Kidney epithelial cell (primary cell): ENCODE measurements at places on chromosomes 7 and 10. TPM values are rescaled to one million over a fixed set of nuclear protein-coding genes. Genes with fewer than 3 reads are reported as not detected.

DNA sequence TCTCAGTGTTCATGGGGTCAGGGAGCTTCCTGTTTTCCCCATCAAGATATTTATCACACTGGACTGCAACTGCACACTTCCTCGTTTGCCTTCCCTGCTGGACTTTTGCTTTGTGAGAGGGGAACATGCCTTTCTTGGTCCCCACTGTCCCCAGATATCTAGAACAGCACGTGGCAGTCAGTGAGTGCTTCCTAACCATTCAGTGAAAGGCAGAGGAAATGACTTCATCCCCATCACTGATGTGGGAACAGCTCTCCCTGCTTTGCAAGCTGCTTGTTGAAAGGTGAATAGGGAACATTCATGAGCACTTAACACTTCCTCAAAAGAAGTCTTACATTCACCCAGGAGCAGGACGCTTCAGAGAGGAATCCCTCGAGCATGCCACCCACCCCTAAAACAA lies 135.4 kb downstream of the MYOF start:
- no peak for DNase-seq

DNA sequence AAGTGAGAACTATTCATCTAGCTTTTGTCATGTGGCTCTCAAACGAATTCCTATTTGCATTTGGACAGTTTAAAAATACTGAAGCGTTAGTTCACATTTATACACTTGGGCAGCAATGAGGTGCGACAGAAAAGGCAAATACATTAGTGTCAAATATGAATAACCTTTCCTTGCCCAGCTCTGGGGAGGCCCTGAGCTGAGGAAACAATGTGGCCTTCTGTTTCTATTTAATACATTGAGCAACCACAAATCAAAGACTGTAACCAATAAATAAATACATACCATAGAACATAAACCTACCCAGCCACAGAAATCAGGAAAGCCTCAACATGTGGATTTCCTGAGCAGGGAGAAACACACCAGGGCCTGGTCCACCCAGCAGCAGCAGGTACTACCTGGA lies 585.2 kb downstream of the PARD3 start:
- DNase-seq = no peak

Gene NRCAM
- total RNA-seq = 32.3 and 39.0 TPM in 2 replicates

- no peak for DNase-seq
Measured at GRCh38 chr10:91051829-91052228, 130.9 kb upstream of the ANKRD1 start.

GRCh38 chr7:130894146-130894908 lies 160.3 kb upstream of the KLF14 start:
- no peak for DNase-seq

Gene RGS10
- 35.1 and 43.7 TPM in 2 replicates for total RNA-seq

DNA sequence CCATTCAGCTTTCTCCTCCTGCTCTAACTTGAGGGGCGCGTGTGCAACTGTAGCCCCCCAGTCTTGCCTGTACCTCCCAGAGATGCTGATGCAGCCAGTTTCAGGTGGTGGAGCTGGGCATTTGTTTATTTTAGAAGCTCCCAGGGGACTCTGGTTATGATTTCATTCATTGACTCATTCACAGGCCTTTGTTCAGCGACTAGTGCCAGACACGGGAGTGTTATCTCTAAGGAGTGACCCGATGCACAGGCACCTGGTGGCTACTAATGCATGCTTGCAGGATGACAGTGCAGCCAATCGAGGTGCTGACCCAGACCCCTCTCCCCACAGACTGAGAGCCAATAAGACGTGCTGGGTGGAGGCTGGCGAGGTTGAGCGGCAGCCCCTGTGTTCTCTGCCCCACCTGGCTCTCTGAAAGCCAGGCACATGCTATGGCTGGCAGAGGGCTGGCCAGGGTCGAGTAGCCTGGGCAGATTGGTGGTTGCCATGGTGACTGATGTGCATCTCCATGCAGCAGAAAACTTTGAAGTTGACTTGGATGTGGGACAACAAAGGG lies 19.7 kb upstream of the SLC18A2 start:
- DNase-seq = peak; percentile 70

- DNase-seq = no peak
Measured at GRCh38 chr10:6707352-6707751, 127.3 kb upstream of the PRKCQ start.

DNA sequence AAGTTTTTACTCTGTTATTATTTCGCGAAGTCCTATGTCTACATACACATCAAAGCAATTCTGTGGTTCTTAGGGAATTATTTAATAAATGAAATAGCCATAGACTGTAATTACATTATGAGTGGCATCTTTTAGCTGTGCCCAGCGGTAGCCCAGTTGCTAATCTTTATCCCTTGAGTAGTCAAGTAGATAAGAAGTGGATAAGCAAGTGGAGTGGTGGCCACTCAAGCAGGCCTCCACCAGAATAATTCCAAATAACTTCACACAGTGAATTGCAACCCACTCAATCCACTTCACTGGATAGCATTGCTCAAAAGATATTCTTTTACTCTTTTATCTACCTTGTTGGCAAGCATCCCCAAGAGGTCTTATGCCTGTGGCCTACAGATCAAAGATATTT lies 349.7 kb downstream of the AUTS2 start:
- no peak for DNase-seq

- DNase-seq = no peak
Measured at GRCh38 chr10:58622246-58622645, 109.6 kb downstream of the BICC1 start.

GRCh38 chr10:75042292-75042974 lies 69.0 kb upstream of the SAMD8 start:
- no peak for DNase-seq

Gene TCAF2
- 0.07 and 0.17 TPM in 2 replicates for total RNA-seq

DNA sequence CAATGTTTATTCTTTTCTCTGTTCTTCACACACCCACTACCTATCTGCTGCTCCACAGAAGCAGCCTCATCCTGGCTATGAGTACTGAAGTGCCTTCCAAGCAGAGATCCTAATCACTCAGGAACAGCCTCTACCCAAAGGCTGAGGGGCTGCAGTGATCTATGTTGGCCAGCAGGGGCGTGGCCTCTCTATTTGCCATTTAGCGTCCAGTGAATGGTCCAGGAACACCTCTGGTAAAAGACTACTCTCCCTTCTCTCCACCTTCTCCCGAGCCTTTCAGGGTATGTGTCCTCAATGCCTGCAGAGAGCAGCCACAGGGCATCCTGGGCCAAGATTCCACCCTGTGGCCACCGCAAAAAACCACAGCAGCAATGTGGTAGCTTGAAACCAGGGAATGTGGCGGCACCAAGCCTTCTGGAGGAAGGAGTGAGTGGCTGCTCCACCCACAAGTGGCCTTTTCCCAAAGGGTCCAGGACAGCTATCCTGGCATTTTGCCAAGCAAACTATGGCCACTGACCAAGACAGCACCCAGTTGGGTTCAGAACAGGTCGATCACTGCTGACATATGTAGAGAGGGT lies 70.9 kb downstream of the SYPL1 start:
- no peak for DNase-seq

Gene AKR1D1
- 0.08 TPM in 1 of 2 replicates, not detected in the other for total RNA-seq

DNA sequence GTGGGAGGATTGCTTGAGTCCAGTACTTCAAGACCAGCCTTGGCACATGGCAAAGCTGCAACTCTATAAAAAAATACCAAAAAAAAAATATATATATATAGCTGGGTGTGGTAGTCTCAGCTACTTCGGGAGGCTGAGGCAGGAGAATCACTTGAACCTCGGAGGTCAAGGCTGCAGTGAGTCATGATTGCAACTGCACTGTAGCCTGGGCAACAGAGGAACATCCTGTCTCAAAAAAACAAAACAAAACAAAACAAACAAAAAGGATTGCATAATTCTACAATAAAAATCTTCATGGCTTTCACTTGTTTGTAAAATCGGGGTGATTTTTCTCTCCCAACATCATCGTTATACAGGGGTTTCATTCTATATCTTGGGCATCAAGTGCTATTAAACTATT lies 35.1 kb downstream of the GUSB start:
- no peak for DNase-seq

DNA sequence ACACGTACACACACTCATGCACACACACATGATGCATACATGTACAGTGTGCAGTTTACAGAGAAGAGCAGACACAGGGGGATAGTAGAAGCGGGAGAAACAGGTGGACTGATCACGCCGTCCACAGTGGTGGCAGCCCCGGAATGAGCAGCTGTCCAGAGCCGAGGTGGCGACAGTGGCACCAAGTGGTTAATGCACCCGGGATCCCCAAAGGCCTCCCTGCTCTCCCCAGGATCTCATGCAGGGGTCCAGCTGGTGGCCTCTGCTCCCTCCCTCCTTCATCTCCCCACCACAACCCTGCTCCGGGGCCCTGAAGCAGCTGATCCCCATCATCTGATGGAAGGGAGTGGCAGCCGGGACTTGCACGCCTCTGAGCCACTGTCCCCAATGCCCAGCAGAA lies 29.7 kb downstream of the TMEM130 start:
- no peak for DNase-seq

Gene EGFR
- 67.2 and 76.7 TPM in 2 replicates for total RNA-seq

Gene LBX1
- total RNA-seq = not detected in 2 replicates

DNA sequence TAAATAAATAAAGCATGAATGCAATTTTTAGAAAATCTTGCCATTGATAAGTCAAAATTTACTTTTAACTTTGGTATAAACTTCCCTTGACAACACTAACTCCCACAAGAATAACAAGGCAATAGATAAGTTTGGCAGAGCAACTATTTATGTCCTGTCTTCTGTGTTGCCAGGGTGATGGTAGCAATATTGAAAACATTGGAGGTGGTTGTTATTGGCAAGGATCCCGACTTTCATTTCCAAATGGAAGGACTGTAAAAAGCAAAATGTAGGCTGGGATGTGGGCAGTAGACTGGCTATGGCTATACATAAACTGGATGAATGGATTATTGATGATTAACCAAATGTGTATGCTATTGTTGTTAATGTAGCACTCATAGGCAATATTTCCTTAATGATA lies 134.9 kb upstream of the CACNA2D1 start:
- no peak for DNase-seq

- no peak for DNase-seq
Measured at GRCh38 chr10:53836638-53837037, 964.4 kb downstream of the PCDH15 start.

Gene ATP6V0A4
- total RNA-seq = 0.07 and 0.88 TPM in 2 replicates

- DNase-seq = no peak
Measured at GRCh38 chr10:64286533-64286932, 765.3 kb downstream of the REEP3 start.

GRCh38 chr10:9081961-9082360 lies 1027.5 kb downstream of the GATA3 start:
- DNase-seq = no peak

- DNase-seq = peak; percentile 29
Measured at GRCh38 chr7:32088451-32088881, 18.3 kb upstream of the PDE1C start.
